ENCODE measurements at places on chromosomes 13 and 19.
A peak's percentile ranks its signal among the peaks of the same experiment; 100 is the strongest.

GRCh38 chr13:77397636-77398035, 70.7 kb upstream of the MYCBP2 start:
- DNase-seq, result no peak

DNA sequence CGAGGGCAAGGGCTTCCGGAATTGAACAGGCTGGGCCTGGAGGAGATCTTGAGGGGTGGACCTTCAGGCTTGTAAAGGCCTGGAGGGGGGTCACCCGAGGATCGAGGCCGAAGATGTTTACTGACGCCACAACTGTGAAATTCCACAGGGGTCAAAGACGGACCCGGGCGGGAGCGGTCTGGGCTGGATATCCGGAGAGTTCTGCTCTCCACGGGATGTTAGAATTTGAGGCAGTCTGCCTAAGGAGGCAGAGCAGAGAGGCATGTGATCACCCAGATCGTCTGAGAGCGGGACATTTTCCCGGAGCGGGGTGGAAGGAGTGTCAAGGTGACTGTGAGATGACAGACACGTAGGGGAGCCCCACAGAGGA, 13.2 kb downstream of the KLHL26 start:
- DNase-seq, result no peak

GRCh38 chr13:38824342-38824741, 137.5 kb downstream of the FREM2 start:
- DNase-seq, result no peak

GRCh38 chr19:19677579-19677978, 8.9 kb downstream of the ZNF101 start:
- no peak for DNase-seq

GRCh38 chr13:76853481-76853880, 32.7 kb downstream of the KCTD12 start:
- DNase-seq, result no peak

DNA sequence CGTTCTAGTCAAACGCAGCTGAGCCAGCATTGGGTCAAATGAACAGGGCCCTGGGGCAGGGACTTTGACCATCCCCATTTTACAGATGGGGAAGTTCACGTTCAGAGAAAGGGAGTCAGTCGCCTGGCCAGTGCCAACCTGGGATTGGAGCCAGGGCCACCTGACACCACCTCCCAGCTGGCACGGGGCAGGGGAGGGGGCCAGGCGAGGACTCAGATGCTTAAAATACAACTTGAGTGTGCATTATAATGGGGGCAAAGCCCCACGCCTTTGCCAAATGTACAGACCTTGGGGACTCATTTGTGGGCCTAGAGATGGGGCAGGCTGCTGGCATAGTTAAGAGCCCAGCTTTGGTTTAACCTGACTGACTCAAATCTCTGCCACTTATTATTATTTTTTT, 14.6 kb downstream of the PRR12 start:
- no peak for DNase-seq

DNA sequence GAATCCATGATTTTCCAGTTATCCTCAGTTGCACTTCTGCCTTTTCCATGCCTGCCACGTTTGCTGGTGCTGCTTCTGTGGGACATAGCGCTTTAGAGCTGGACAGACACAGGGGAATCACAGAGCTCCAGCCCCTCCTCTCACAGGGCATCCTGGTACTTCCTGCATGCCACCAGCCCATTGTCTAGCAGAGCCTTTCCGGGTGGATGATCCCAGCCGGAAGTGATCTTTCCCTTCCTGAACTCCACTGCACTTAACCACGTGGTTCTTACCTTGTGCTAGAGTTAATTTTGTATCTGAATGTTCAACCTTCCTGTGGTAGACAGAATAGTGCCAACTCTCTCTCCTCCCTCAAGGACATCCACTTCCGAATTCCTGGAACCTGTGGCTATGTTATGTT, 12.6 kb upstream of the OLFM4 start:
- no peak for DNase-seq

DNA sequence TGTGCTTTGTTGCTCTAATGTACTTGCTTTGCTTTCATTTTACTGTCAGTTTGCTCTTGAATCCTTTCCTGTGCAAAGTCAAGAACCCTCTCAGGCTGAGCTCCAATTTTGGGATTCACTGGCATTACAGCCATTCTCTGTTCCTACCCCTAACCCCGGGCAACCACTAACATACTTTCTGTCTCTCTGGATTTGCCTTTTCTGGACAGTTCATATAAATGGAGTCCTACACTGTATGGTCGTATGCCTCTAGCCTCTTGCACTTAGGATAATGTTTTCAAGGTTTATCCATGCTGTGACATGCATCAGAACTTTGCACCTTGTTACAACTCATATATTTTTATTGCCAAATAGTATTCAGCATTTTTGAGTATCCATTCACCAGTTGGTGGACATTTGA, 2.7 kb upstream of the TEX30 start:
- no peak for DNase-seq

- no peak for DNase-seq
Measured at GRCh38 chr13:35460061-35460460, 16.4 kb downstream of the MAB21L1 start.

GRCh38 chr19:5895890-5896289, 7.7 kb downstream of the NDUFA11 start:
- DNase-seq, result no peak

DNA sequence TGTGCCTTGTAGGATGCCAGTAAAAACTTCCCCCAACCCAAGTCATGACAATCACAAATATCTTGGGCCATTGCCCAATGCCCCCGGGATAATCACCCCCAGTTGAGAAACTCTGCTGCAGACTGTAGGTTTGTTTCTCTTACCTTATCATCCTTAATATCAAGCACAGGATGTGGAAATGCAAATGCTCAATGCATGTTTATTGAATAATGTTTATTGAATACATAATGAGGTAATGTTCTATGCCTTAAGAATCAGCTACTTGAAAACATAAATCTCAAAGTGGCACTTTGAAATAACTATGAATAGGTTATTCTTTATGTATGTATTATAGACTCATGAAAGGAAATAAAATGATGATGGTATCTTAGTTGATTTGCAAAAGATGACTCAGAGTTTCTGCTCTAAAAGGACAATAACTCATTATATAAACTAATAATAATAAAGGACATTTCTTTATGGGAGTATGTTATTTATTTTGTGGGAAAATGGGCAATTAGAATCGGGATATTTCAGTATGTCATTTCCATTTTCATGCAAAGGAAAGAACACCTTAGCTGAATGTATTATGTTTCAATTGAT, 414.2 kb downstream of the EFNB2 start:
- no peak for DNase-seq

GRCh38 chr13:23848019-23848418, 41.2 kb downstream of the MIPEP start:
- DNase-seq, result no peak

DNA sequence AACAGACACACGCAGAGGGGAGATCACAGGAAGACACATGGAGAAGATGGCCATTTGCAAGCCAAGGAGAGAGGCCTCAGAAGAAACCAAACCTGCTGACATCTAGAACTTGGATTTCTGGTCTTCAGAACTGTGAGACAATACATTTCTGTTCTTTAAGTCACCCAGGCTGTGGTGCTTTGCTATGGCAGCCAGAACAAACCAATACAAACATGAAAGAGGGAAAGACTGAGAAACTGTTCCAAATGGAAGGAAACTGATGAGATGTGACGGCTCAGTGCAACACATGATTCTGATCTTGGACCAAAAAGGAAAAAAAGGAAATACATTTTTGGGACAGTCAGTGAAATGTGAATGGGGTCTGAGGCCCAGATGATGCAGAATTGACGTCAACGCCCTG, 30.2 kb upstream of the SACS start:
- no peak for DNase-seq

DNA sequence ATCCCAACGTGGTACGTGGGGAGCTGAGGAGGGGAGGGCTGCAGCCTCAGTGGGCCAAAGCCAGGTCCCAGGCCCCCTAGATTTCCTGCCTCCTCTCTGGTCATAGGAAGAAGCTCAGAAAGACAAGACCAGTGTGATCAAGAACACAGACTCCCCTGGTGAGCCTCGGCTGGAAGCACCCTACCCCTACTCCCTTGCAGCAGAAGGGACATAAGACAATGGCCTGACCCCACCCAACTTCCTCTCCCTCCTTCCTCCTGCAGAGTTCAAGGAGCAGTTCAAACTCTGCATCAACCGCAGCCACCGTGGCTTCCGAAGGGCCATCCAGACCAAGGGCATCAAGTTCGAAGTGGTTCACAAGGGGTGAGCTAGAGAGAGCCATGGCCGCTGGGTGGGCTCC, 11.5 kb downstream of the PODNL1 start:
- no peak for DNase-seq

GRCh38 chr19:35268536-35269437, at the start of gene USF2:
Gene USF2 (plus strand): TSS chr19:35268962. CDS start chr19:35269102, 140 bp downstream.
- DNase-seq, result peak; percentile 92

DNA sequence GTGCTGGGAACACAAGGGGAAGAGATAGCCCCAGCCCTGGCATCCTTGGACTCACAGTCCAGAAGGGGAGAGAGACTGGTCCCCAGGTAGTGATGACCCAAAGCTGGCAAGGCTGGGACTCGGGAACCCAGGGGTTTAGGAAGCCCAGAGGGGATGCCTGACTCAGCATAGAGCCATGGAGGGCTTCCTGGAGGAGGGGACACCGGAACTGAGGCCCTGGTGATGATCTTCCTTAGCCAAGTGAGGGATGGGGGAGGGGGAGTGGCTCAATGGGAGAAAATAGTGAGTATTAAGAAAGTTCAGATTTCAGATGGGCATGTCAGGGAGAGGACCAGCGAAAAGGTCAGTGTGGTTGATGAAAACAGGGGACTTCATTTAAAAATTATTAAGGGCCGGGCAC, 26.8 kb downstream of the EXOC3L2 start:
- no peak for DNase-seq

GRCh38 chr13:32905063-32905863, 111.0 kb upstream of the KL start:
- peak; percentile 25 for DNase-seq

DNA sequence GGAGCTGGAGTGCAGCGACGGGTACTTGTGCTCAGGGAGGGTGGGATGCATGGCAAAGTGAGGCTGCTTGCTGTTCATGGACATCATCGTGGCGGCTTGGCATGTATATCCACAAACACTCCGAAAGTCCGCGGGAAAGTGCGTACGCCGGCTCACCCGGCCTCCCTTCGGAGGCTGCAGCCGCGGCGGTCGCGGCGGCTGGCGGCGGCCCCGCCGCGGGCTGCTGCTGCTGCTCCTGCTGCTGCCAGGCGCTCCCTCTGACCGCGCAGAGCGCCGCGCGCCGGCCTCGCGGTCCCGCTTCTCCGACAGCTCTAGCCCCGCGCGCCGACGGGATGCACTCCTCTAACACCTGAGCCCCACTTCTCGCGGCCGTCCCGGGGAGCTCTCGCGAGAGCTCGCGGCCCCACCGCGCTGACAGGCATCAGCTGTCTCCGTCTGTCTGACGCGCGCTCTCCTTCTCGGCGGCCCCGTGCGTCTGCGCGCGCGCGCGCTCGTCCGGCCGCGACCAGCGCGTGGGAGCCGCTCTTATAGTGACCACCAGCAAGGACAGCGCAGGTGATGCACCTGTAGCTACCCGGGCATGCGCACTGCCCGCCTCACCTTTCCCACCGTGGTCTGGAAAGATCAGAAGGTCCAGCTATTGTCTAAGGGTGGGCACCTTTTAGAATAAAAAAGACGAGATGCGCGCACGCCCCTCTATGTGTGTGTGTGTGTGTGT, at the start of gene POU4F1:
Gene POU4F1, minus strand, starts transcription at position 313 of the 718 bp plus-strand sequence. Its CDS starts 226 bp downstream, at position 87.
- DNase-seq, result peak; percentile 92

GRCh38 chr13:66618702-66619101, 611.4 kb downstream of the PCDH9 start:
- DNase-seq, result peak; percentile 17

DNA sequence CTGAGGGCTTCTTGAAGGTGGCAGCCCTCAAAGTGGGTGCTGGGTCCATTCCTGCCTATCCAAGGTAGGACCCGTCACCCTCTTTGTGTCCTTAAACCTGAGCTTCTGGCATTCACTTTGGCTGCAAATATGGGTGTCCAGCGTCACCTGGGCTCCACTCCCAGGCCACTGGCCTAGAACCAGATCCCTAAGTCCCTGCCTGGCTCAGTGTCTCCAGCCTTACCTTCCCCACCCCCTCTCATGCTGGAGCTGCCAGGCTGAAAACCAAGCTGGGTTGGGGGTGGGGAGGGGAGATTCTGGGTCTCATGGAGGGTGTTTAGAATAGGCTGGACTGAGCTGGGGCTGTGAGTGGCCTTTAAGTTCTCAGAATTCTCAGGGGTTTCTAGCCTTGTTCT, 12.4 kb downstream of the PDE4A start:
- DNase-seq, result peak; percentile 3

- DNase-seq, result no peak
Measured at GRCh38 chr19:54248016-54248601, 5.5 kb upstream of the LILRA6 start.

DNA sequence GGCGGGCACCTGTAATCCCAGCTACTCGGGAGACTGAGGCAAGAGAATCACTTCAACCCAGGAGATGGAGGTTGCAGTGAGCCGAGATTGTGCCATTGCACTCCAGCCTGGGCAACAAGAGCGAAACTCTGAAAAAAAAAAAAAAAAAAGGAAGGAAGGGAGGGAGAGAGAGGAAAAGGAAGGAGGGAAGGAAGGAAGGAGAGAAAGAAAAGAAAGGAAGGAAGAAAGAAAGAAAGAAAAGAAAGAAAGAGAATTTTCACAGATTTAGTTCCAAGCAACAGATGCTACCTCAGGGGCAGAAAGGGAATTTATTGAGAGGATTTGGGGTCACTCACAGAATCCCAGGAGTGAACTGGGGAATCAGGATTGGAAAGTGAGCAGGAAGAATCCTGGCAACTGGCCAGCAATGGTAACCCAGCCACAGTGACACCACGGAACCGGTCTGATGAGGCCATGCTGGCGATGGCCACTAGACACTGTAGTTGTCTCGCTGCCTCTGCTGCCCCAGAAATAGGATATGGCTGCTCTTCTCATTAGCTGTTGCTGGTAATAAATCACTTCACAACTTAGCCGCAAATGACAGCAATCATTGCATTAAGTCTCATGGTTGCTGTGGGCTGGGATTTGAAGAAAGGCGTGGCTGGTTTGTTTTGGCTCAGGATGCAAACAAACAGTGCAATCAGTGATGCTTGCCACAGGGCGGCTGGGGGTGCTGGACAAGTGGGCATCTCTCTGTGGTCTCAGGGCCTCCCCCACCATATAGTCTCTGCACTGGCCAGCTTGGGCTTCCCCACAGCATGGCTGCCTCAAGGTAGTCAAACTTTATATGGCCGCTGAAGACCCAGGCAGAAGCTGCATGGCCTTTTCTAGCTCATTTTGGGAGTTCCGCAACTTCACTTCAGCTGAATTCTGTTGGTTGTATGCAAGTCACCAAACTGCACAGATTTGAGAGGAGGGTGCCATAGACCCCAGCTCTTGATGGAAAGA, 5.2 kb upstream of the BCAM start:
- DNase-seq, result no peak
